ENCODE measurements at places on chromosomes 7 and 10.

DNA sequence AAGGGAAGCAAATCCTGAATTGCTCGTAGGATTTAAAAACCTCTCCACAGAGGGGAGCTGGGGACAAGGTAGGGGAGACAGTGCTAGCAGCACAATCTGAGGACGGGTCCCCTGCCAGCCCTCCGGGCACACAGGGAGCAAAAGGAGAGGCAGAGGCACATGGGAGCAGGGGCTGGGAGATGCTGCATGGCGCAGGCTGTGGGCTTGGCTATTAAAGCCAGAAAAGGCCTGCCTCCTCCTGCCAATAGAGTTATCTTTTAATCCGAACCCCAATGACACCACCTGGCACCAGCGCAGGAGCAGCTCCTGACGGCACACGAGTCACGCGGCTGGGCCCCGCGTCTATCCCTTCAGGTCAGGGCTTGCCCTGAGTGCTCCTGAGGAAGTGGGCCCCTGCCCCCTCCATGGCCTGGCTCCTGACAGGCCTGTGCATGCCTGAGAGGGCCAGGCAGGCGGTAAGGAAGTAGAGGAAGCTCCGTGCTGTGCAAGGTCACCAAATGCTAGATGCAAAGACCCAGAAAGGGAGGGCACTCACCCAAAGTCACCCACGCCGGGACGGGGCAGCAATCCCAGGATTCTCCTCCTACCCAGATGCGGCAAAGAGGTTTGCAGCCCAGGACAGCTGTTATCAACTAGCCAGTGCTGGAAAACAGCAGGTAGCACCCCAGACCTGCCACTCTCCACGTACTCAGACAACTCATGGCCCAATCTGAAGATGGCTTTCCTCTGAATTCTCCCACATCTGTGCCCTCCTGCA lies 28.1 kb downstream of the DLG5 start:
- DNase-seq = peak; percentile 23

DNA sequence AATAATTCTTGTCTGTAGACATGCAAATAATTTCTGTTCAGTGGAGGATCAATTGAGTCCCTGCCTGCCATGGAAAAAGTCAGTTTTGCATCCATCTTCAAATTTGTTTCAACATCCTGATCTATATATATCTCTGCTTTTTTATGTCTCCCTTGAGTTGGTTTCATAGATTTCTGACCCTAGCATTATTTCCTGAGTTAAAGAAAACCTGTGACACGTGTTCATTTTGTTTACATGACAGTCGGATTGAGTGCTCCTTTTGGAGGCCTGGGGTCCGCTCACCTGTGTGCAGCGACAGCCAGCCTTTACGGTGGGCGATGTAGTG lies 674 bp downstream of the MRPS24 start:
- no peak for DNase-seq

DNA sequence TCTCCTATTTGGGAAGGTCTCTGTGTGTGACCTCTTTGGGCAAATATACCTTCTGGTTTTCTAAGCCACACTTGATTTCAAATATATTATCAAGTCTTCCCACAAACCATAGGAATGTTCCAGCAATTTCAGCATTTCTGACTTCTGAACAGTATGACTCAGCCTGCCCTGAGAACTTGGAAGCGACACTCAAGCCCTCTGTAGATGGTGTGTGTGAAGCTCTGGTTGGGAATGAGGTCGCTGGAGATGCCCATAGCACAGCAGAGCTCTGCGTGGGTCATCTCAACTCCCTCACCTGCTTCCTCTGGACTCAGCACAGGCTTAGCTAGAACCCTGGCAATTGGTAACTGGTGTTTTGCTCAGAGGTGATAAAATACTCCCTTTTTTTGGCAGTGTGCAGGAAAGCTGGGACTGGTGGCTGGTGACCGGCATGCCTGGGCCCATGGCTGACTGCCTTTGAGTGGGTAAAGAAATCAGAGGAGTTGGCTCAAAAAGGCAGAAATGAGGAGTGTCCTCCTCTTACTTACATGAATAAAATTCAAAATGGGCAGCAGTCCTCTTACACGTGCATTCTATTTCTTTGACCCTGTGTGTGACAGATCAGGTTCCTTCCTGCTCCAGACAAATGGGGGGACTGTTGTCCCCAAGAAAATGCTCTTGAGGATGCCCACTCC lies 87.5 kb upstream of the NRP1 start:
- DNase-seq = no peak

- DNase-seq = no peak
Observed at GRCh38 chr7:2564970-2565540, 6.3 kb downstream of the IQCE start.

- peak; percentile 21 for DNase-seq
Observed at GRCh38 chr10:64115908-64116643, 594.9 kb downstream of the REEP3 start.

GRCh38 chr10:123580426-123580825 lies 85.7 kb upstream of the GPR26 start:
- no peak for DNase-seq

DNA sequence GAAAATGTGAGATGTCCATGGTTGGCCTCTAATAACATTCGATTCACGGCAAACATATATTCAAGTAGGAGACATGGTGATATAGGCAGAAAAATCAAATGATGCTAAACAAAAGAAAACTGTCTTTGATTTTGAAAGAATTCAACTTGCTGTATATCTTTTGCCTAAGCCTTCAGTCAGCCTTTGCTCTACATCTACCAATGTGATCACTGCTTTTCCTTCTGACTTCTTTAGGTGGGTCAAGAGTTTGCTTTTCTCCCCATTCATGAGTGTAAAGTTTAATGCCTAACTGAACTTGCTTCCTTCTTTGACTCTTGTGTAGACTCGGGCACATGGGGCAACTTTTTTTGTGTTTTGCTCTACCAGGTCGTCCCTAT lies 417 bp upstream of the HIF1AN start:
- DNase-seq = no peak

DNA sequence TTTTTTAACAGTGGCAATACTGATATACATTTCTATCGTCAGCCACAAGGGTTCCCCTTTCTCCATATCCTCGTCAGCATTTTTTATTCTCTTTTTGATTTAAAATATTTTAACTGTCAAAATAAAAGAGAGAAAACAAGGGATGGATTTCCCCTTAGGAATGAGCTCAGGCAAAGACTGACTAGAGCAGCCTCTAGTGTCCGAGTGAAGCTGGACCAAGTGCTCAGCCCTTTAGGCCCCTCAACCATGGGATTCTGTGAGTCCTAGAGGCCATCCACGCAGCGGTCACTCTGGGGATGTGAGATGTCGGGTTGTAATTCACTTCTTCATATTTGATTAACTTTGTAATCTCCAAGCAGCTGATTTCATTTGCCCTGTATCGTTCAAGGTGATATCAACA lies 137.4 kb upstream of the RNF32 start:
- no peak for DNase-seq

GRCh38 chr7:126574276-126575250 lies 678.2 kb downstream of the GRM8 start:
- no peak for DNase-seq

DNA sequence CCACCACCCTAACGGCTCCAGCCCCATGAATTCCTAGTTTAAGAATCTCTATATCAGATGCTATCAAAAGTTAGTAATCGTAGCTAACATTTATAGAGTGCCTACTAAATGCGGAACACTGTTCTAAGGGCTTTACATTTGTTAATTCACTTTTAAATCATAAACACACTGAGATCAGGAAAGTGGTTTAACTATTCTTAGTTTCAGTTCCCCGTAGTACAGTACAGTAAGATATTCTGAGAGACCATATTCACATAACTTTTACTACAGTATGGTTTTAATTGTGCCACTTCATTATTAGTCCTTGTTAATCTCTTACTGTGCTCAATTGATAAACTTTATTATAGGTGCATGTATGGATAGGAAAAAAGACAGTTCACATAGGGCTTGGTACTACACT lies 22.5 kb downstream of the SYPL1 start:
- DNase-seq = no peak

GRCh38 chr10:89861584-89862301 lies 160.4 kb downstream of the KIF20B start:
- DNase-seq = peak; percentile 21

GRCh38 chr10:128258421-128258976 lies 132.3 kb upstream of the MKI67 start:
- peak; percentile 80 for DNase-seq

- DNase-seq = no peak
Observed at GRCh38 chr7:124101173-124101768, 68.4 kb upstream of the TMEM229A start.

DNA sequence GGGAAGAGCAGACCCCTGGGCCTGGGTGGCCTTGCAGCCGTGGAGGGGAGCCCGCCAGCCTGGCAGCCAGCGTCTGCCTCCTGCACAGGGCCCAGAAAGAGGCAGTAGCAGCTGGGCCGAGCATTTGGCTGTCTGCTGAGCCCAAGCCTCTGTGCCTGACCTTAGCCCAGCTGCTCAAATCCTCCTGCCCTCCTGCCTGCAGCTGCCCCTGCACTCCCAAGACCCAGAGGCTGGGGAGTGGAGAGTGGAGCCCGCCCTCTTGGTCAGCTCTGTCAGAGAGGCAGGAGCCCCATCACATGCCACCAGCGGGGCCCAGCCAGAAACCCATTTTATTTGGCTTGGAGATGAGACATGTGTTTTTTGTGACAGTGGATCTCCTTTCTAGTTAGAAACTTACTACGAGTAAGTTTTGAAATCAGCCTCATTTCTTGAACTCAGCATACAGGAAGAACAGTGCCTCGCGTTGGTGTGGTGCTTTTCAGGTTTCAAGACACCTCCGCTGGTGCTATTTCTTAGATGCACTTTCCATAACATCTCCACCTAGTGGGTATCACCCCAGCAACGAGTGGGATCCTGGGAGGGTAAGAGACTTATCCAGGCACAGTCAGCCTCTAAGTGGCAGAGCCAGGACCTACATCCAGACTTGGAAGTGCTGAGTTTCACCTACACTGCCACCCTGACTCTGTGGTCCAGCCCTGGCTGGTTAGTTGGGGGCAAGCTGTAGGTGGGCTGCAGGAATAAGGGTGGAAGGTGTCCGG lies 477.1 kb downstream of the RPS24 start:
- DNase-seq = no peak

- no peak for DNase-seq
Observed at GRCh38 chr10:123624086-123624485, 42.1 kb upstream of the GPR26 start.

DNA sequence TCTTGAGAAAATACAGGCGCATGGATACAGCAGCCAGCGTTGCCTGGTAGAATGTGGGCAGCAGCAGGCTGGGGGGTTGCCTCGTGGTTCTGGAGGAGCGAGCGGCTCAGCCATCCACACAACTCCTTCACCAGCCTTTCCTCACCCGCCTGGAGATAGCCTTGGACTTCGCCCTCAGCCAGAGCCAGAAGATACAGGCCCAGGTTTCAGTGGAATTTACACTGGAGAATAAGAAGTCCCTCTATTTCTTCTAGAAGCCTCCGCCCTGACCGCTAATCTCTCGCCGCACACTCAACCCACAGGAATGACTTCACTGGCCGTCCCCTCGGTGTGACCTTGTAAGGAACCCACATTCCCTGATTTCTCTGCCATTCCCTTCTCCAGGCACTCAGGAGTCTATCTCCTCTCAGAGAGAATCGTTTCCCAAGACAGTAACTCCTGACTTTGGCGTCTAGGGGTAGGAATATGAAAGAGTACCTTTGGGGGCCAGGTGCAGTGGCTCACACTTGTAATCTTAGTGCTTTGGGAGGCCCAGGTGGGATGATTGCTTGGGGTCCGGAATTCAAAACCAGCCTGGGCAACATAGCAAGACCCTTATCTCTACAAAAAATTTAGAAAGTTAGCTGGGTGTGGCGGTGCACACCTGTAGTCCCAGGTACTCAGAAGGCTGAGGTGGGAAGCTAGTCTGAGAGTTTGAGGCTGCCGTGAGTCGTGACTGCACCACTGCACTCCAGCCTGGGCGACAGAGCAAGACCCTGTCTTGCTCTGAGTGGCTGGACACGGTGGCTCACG lies 52.0 kb upstream of the ECHDC3 start:
- DNase-seq = no peak

DNA sequence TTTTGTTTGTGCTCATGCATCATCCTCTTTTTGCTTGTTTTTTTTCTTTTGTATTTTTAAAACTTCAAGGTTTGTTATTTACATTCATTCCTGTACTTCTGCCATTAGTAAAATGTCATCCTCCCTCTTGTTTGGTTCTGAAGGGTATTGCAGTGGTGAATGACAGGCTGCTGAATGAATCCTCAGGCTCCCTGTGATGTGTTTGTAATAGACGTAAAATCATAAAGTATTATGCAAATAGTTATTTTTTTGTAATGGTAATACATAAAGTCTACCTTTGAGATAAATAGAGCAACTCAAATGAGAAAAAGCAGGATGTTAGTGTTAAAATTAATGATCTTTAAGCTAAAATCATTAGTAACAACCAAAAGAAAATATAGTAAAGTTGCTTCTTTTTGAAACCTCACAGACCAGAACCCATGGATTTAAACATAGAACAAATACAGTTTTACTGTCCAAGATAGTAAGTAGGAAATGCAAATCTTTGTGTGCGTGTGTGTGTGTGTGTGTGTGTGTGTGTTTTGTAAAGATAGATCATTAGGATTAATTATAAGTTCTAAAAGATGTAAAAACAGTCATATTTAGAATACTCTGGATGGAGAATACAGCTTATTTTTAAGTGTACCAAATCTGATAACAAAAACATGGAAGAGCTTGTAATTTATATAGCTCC lies 4.5 kb downstream of the GLCCI1 start:
- no peak for DNase-seq

DNA sequence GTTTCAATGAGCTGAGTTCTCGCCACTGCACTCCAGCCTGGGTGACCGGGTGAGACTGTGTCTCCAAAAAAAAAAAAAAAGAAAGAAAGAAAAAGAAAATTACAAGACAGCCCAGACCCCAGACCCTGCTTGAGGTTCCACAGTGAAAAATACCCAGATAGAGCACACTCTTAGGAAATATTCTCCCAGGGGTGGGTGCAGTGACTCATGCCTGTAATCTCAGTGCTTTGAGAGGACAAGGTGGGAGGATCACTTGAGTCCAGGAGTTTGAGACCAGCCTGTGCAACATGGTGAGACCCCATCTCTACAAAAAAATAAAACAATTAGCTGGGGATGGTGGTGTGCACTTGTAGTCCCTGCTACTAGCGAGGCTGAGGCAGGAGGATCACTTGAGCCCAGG lies 41.1 kb upstream of the GTF2IRD1 start:
- no peak for DNase-seq

- no peak for DNase-seq
Observed at GRCh38 chr10:89707372-89707771, 6.0 kb downstream of the KIF20B start.

DNA sequence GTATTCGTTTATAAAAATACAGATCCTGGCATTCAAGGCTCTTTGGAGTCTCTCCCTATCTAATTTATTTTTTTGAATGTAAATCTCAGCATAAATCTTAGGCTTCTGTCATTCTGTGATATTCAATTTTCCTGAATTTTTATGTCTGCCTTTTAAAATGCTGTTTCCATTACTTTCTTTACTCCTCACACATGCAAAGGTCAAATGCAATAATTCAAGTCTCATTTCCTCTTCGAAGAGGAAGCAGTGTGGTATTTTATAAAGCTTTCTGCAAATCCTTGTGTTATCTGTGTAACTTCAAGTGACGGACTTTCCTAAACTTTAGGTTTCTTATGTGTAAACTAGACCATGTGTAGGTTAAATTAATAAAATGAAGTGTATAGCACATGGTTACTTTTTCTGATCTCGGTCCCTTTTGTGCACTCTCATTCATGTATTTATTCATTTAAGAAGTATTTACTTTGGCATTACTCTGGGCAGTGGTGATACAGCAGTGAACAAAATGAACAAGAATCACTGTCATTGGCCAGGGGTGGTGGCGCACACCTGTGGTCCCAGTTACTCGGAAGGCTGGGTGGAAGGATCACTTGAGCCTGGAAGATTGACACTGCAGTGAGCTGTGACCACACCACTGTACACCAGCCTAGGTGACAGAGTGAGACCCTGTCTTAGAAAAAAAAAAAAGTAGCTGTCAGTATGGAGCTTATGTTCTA lies 332.2 kb downstream of the EXOC4 start:
- peak; percentile 24 for DNase-seq
